PC-9 (cell line): ENCODE measurements at places on chromosomes 16 and 17.
A peak's percentile ranks its signal among the peaks of the same experiment; 100 is the strongest.

- H3K27ac ChIP-seq, result no peak overlapping the region
- H3K36me3 ChIP-seq, result no peaks in the 10 kb centered on the region
- H3K4me3 ChIP-seq, result no peak overlapping the region
Observed at GRCh38 chr17:49522357-49522890, 27.3 kb downstream of the NGFR start.

- DNase-seq, result no peak
- H3K27me3 ChIP-seq, result no peaks in the 10 kb centered on the region
- H3K36me3 ChIP-seq, result peaks cover 3% of the 10 kb centered on the region; the same call in 1 of the 2 replicates
- no peak overlapping the region for H3K4me3 ChIP-seq
- H3K27ac ChIP-seq, result peak overlapping the region; percentile 31
Observed at GRCh38 chr17:19744922-19745757, 3.0 kb downstream of the ALDH3A1 start.

- H3K4me3 ChIP-seq, result peak overlapping the region; percentile 79
- H3K27ac ChIP-seq, result peak overlapping the region; percentile 97
- no peaks in the 10 kb centered on the region for H3K27me3 ChIP-seq
- H3K4me1 ChIP-seq, result peaks cover 77% of the 10 kb centered on the region
- H3K36me3 ChIP-seq, result peaks cover 65% of the 10 kb centered on the region
Observed at GRCh38 chr17:50060951-50061712, 5.2 kb downstream of the ITGA3 start.

GRCh38 chr17:59856859-59857794, 35.6 kb downstream of the TUBD1 start:
- peak; percentile 81 for DNase-seq
- H3K4me3 ChIP-seq, result no peak overlapping the region
- peak overlapping the region; percentile 98 for H3K27ac ChIP-seq
- no peaks in the 10 kb centered on the region for H3K27me3 ChIP-seq
- H3K4me1 ChIP-seq, result peaks cover 69% of the 10 kb centered on the region

GRCh38 chr16:66705790-66706505, 9.4 kb upstream of the CMTM4 start:
- H3K36me3 ChIP-seq, result no peaks in the 10 kb centered on the region
- H3K4me1 ChIP-seq, result no peaks in the 10 kb centered on the region
- no peak for DNase-seq
- H3K27me3 ChIP-seq, result no peaks in the 10 kb centered on the region
- H3K27ac ChIP-seq, result no peak overlapping the region

GRCh38 chr17:8163978-8164814, 1.4 kb upstream of the VAMP2 start:
- peak; percentile 48 for DNase-seq
- no peaks in the 10 kb centered on the region for H3K27me3 ChIP-seq
- H3K36me3 ChIP-seq, result no peaks in the 10 kb centered on the region
- H3K4me1 ChIP-seq, result peaks cover 8% of the 10 kb centered on the region; the same call in 1 of the 2 replicates
- no peak overlapping the region for H3K27ac ChIP-seq
- no peak overlapping the region for H3K4me3 ChIP-seq
